Germinal center (tissue), 1 donor: ENCODE measurements at places on chromosomes 3 and 15.

- no peak for DNase-seq
These were observed 108.0 kb downstream of the CMSS1 start for GRCh38 chr3:99925584-99926230.

DNA sequence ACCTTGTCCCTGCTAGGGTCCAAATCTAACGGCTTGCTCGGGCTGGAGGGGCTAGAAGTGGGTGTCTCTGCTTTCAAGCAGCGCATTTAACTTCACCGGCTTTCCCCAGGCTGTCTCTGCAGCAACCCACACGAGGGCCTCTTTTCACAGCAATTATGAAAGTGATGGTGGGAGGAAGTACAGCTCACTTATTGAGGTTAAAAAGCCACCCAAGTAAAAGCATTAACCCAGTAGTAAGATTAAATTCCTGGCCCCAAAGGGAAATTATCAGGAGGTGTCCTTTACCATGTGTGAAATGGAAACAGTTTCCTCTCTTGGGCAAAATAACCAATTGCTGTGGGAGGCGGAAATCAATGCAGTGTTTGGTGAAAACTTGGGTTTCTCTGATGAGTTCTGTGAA is 41.1 kb downstream of the NGRN start:
- DNase-seq: no peak

- no peak for DNase-seq
These were observed 95.9 kb downstream of the SEMA5B start for GRCh38 chr3:122931636-122932035.

GRCh38 chr15:79769069-79769481 is 127.7 kb downstream of the MTHFS start:
- peak; percentile 13 for DNase-seq

DNA sequence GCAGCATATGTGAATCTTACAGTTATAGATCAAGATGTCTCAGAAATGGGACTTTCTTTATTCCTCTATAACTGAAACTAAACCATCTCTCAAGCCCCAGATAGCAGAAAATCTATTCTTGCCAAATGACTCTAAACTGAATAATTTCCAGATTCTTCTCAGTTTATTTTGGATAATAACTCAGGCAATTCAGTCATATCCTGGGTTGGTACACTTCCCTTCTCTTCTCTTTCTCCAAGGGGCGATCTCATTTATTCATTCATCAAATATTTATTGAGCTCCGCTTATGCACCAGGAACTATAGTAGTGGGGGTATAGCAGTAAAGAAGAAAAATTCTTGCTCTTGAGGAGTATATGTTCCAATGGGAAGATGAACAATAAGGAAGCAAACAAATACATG is 13.5 kb upstream of the PCOLCE2 start:
- DNase-seq: no peak

GRCh38 chr3:157767607-157768006 is 264.4 kb upstream of the VEPH1 start:
- DNase-seq: no peak

- no peak for DNase-seq
These were observed 6.1 kb upstream of the USP8 start for GRCh38 chr15:50418041-50418583.

DNA sequence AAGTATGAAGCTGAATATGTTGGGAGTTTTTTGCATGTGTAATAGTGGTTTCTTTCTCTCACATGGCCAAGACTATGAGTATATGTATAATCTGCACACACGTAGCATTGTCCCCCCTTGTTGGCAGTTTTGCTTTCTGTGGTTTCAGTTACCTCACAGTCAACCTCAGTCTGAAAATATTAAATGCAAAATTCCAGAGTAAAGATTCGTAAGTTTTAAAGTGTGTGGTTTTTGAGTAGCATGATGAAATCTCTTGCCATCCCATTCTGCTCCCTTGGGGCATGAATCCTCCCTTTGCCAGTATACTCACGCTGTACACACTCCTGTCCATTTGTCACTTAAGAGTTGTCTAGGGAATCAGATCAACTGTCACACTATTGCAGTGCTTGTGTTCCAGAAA is 742.0 kb upstream of the CCDC54 start:
- DNase-seq: no peak

DNA sequence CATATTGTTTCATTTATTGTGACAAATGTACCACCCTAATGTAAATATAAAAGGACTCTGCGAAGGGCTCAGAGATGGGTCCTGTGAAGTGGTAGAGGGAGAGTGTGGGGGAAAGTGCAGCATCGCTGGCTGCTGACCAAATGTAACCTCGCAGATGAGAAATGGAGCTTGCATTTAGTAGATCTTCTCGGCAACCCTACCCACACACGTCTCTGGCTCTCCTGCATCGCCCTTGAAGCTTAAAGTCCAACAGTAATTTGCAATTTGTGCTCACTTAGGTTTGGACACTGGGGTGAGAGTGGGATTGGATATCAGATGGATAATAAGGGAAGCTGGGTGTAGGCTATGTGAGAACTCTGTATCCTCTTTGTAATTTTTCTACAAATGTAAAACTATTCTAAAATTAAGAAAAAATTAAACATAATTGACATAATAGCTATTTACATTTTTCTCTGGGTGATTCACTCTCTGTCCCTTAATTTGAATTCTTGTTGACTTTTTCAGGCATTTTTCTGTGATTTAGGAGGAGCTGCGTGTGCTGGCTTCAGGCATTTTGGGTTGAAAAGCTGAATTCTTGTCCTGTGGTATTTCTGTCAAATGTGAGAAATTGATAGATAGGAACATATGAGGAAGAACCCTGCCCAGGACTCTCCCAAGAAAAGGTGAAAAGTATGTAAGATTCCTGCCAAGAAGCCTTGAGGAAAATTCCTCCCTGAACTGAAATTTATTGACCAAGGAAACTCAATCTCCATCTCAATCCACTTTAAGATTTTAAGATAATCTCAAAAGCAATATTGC is 524.7 kb upstream of the MCTP2 start:
- no peak for DNase-seq

DNA sequence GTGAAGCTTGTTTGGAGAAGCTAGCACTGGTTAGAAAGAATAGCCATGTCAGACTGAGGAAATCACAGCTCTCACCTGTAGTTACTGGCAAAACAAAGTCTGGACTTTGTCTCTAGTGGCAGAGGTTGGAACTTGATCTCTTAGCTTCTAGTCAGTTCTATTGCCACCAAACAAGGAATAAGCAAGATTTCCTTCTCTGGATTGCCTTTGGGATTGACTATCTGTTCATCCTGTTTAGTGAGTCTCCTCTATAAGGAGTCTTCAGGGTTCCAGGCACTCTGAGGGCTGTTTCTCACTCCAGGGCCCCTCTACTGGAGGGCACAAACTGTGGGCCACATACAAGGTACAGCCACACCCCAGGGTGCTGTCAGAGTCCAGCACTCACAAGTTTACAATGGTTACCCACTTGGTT is 426.6 kb upstream of the THBS1 start:
- no peak for DNase-seq

DNA sequence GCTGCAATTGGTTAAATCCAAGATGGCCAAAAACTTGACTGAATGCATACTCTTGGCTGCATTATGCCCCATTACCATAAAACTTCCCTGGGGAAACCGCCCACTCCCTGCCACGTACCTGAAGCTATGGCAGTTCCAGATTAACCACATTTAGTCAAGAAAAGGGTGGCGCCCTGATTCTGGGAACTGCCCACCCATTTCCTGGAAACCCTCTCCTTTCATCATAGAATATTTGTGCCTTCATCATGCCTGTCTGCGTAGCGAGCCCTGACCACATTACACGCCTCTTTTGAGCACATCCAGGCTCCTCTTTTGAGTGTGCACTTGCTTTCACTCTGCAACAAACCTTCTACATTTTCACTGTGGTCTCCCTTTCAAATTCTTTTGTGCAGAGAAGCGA is 5.2 kb downstream of the LINS1 start:
- DNase-seq: no peak

DNA sequence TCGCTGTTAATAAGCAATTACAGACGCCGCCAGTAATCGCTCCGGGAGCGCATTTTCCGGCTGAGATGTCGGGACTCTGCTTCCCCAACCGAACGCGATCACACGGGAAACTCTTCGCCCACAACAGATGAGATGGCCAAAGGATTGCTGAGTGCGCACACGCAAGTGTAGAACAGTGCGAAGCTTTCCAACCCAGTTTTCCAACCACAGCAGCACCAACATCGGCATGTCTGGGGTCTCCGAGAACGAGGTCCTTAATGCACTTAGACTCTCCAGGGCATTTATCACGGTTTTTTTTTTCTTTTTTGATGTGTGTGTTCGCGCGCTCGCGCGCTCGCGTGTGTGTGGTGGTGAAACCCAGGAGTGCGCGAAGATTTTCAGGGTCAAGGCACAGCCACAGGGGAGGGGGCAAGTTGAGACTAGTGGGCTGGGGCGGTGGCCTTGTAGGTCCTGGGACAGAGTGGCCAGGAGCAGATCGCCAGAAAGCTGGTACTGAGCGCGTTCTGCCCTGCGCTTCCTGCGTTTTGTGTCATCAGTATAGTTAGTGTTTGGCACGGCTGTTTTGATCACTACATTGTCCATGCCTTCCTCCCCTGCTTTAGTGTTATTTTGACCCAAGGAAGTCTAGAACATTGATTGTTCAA is 1.8 kb upstream of the EOMES start:
- DNase-seq: no peak

DNA sequence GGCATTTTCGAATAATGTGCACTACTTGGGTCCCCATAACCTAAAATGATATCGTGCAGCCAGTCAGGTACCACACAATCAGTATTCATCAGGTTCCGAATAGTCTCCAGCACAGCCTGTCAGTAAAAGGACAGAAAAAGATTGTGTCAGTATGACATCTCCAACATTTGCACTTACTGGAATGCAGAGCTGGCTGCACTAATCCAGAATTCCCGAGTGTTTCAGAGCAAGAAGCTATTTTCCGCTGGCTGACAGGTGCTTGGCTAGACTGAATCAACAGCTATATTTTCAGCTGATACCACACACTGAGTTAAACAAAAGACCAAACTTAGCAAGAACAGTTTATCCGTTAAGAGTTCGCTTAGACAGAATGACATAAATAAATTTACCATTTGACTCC is 68.8 kb downstream of the AQR start:
- DNase-seq: no peak

- DNase-seq: no peak
These were observed 778.5 kb downstream of the MECOM start for GRCh38 chr3:168885028-168885427.

DNA sequence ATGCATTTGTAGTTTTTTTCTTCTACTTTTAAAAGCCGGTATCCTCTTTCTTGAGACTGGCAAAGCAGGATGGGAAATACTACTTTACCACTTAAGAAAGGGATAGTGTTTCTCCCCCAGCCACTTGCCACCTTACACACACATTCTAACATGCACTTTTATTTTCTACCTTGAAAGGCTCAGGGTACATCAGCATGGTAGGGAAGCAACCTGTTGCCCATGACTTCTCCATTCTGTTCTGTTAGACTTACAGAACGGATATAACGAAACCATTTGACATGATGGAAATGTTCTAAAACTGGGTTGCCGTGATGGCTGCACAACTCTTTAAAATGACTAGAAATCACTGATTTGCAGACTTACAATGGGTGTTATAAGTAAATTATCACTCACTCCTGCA is 405.5 kb downstream of the SHQ1 start:
- DNase-seq: no peak

- peak; percentile 30 for DNase-seq
These were observed 85.1 kb downstream of the PDCD6IP start for GRCh38 chr3:33883538-33883950.

GRCh38 chr15:64960153-64960552 is 29.6 kb downstream of the SPG21 start:
- no peak for DNase-seq

DNA sequence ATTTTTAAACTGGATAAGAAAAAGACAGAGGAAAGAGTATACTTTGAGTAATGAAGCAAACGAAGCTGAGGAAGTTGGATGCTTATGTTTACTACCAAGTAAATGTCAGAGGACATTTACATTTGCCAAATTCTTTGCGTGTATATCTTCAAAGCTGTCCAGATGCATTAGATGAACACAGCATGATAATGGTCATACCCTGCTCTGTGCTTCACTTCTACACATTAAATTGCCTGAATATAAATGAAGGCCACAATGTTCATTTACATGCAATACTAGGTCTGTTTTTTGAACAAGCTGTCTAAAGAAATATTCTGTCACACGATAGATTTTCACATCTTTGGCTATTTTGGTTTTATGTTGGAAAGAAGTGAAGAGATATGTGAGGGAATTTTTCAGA is 405.8 kb upstream of the ADAMTS9 start:
- no peak for DNase-seq

DNA sequence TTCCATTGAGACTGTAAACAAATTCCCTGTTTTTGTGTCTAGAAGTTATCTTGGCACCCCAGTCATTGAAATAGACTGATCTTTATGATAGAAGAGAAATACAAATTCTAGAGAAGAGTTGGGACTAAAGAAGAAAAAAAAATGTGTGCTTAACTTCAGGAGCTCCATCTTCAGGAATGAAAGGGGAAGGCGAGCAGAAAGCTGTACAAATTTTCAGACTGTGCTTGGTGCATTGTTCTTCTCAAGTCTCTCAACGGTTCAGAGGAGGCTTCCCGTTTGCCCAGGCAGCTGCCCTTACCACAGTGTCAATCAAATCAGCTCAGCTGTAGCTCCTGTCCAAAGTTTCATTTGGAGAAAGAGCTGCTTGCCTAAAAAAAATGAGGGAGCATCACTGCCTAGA is 41.7 kb downstream of the OXSM start:
- DNase-seq: no peak

DNA sequence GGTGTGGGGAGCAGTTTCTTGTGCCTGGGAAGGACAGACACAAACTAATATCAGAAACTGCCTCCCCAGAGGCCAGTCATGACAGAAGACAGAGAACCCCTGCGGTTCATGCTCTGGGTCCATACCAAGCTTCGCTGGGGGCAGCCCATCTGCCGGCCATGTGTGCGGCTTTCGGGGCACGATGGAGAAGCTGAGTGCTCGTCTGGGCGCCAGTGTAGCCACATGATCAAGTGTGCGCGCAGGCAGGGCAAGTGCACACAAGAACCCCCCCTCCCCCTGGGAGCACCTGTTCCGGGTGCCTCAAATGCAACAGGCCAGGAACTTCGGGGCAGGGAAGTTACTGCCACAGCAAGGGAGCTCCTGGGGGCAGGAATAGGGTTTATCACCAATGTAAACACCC is 1.8 kb downstream of the ADAMTS17 start:
- DNase-seq: no peak

DNA sequence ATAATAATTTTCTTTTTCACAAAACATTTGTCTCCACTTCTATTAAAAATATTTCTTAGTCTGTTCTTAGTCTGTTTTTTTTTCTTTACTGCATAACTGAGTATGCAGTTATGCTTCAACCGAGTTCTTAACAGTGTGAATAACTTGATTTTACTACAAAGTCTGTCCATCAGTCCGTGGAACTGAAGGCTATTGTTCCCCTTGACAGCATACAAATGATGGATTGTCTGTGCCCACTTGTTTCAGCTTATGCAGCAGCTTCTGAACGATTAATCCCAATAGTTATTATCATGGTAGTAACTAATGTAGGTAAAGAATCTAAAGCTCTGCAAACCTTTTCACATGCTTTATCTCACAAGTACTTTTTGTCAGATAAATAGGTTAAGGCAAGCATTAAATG is 150.7 kb downstream of the SSR3 start:
- DNase-seq: no peak

- DNase-seq: peak; percentile 50
These were observed 11.5 kb downstream of the CSK start for GRCh38 chr15:74793135-74794028.
